Ascending aorta (tissue), 2 donors: ENCODE measurements at places on chromosomes 7 and 10.

DNA sequence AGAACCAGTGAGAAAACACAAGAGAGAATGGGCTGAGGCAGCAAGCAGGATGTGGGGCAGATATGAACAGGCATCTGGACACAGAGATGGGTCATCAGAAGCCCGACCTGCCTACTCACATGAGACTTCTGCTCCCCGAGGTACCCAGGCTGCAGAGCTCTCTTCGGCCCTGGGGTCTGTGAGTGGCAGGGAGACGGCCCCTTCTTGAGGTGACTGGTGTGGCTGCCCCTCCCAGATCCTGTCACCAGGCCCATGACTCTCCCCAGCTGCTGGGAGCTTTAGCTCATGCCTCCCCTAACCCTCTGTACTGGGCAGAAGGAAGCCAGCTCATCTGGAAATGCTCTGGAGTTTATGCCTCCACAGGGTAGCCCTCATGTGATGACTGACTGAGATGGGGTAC lies 157.6 kb upstream of the PCBD1 start:
- H3K27ac ChIP-seq: no peak overlapping the region
- H3K36me3 ChIP-seq: no peaks in the 10 kb centered on the region
- no peaks in the 10 kb centered on the region for H3K27me3 ChIP-seq
- no peak overlapping the region for H3K4me3 ChIP-seq
- no peak for DNase-seq
- H3K4me1 ChIP-seq: no peaks in the 10 kb centered on the region

DNA sequence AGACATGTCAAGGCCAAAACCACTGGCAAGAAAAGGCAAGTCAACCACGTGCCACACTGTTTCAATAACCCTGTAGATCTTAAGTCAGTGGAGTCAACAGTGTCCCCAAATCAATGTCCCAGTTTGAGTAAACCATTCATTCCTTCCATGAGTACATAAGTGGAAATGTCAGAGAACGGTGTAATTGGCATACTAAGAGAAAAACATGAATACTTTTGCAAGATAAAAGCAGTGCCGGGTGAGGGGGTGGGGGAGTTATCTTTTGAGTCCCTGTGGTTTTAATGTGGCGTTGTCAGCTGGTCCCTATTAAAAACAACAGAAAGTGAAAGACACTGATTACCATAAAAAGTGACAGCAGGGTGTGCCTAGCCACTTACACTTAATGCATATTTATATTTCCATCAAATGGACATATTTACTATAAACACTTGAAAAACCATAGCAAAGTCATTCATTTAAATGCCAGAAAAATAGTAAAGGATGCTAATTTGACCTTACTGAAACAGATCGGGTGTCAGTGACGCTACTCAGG lies 37.8 kb downstream of the RSU1 start:
- H3K36me3 ChIP-seq: peaks cover 3% of the 10 kb centered on the region
- H3K4me3 ChIP-seq: no peak overlapping the region

GRCh38 chr7:47830015-47830414 lies 118.3 kb downstream of the PKD1L1 start:
- no peak overlapping the region for H3K27ac ChIP-seq
- no peak overlapping the region for H3K4me3 ChIP-seq
- H3K27me3 ChIP-seq: no peaks in the 10 kb centered on the region
- DNase-seq: no peak
- H3K4me1 ChIP-seq: no peaks in the 10 kb centered on the region

DNA sequence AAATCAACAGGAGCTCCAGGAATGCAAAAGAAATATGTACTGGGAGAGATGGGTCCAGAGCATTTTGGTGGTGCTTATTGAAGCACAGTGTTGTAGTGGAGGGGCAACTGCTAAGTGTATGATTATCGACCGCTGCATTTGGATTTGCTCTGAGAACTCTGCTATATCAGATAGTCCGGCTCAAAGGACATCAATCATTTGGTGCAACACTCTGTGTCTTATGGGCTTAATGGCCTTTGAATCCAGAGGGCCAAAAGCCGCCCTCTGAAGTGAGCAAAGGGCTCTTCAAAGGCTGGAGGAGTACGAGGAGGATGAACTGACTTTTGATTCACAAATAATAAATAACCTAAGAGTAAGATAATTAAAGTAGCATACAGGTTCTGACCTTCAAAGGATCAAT lies 9.4 kb upstream of the IKZF1 start:
- H3K4me1 ChIP-seq: no peaks in the 10 kb centered on the region
- no peaks in the 10 kb centered on the region for H3K27me3 ChIP-seq
- no peak for DNase-seq
- H3K36me3 ChIP-seq: no peaks in the 10 kb centered on the region

DNA sequence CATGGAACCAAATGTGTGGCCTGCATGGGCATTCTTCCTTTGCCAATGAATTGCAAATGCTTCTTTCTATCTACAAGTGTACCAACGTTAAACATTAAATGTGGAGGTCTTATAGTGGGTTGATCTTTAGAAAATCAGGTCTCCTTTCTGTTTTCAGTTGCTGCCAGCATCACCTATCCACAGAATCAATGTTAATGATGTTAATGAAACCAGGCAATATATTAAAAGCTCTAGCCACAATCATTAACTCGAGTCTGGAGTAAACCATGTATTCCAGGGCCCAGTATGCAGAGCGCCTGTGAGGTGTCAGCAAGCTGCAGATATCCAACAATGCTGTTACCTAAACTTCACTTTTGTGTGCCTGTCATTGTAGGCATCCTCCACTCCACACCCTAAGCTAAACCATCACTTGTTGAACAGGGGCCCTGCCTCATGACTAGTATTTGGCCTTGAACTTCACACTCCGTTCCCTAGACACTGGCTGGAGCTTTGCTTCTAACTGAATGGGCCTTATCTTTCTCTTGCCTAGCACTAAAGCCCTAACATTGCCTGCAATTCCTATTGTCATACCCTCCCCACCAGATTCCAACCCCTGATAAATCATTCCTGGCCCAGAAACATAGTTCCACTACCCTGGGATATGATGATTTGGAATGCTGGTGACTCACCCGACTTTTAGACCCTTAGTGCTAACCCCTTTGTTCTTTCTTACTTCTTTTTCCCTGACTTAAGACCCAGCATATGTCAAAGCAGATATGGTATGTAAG lies 24.3 kb upstream of the ITGB8 start:
- no peaks in the 10 kb centered on the region for H3K27me3 ChIP-seq
- no peaks in the 10 kb centered on the region for H3K4me1 ChIP-seq
- DNase-seq: no peak
- no peak overlapping the region for H3K4me3 ChIP-seq

DNA sequence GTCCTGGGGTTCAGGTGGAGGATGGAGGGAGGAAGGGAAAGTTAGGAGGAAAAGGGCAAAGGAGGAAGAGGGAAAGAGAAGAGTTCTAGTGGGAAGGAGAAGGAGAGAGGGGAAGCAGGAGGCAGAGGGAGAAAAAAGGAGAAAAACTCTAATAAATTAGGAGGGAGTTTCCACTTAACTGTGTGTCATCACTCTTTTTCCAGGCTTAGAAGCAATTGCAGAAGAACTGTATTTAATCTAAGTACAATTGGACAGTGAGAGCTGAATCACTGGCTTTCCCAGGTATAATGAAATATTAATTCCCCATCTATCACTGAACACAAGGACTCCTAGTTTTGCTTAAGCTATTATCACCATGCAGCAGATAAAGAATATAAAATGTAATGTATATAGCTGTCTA lies 76.8 kb downstream of the CREB3L2 start:
- peaks cover 5% of the 10 kb centered on the region for H3K4me1 ChIP-seq
- no peak for DNase-seq
- peak overlapping the region; percentile 36 for H3K27ac ChIP-seq
- peaks cover 22% of the 10 kb centered on the region for H3K36me3 ChIP-seq

DNA sequence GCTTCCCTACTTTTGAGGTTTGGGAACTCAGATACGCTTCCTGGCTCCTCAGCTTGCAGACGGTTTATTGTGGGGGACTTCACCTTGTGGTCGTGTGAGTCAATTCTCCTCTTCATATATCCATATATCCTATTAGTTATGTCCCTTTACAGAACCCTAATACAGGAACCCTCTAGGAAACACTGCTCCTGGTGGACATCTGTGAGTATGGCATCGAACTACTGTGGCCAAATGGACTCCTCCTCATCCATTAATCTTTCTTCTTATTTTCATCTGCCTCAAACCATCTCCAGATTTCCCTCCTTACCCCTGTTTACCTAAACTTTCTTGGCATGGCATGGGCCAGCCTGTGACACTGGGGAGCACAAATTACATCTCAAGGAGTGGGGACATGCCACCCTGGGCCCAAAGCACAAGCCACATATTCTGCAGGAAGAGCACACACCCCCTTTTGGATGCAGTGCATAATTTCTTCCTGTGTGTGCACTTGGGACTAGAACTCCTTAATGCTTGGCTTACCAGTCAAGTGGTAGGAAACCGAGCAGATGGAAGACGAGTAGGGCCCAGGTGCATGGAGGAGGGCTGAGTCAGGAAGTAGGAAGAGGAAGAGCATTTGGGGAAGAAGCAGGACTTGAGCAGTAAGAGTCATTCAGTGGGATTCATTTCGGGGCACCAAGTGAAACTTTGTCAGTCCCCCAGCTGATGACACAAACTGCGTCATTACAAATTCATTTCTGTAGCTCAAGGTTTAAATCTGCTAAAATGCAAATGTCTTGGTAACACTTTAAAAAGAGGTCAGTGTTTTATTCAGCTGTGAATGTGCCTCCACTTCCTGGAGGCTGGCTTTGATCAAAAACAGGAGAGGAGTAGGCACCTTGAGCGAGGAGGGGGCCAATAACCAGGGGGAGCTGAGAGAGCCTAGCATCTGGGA lies 80.8 kb upstream of the PLXNA4 start:
- no peak overlapping the region for H3K4me3 ChIP-seq
- no peaks in the 10 kb centered on the region for H3K27me3 ChIP-seq
- no peaks in the 10 kb centered on the region for H3K36me3 ChIP-seq
- no peaks in the 10 kb centered on the region for H3K4me1 ChIP-seq
- DNase-seq: no peak

- H3K36me3 ChIP-seq: no peaks in the 10 kb centered on the region
- no peak overlapping the region for H3K4me3 ChIP-seq
- H3K27ac ChIP-seq: no peak overlapping the region
- H3K27me3 ChIP-seq: no peaks in the 10 kb centered on the region
- no peak for DNase-seq
- no peaks in the 10 kb centered on the region for H3K4me1 ChIP-seq
Measured at GRCh38 chr10:133019651-133020050, 68.1 kb upstream of the ADGRA1 start.

DNA sequence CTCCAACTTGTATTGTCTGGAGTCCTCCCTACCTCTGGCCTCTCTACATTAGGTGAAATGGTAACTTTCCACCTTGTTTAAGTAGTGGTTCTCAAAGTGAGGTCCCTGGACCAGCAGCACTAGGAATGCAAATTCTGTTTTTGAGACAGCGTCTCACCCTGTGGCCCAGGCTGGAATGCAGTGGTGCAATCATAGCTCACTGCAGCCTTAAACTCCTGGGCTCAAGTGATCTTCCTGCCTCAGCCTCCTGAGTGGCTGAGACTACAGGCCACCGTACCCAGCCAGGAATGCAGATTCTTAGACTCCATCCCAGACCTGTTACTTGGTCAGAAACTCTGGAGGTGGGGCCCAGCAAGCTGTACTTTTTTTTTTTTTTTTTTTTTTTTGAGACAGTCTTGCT lies 6.8 kb upstream of the TBL2 start:
- H3K36me3 ChIP-seq: no peaks in the 10 kb centered on the region
- H3K27ac ChIP-seq: no peak overlapping the region
- no peaks in the 10 kb centered on the region for H3K27me3 ChIP-seq

DNA sequence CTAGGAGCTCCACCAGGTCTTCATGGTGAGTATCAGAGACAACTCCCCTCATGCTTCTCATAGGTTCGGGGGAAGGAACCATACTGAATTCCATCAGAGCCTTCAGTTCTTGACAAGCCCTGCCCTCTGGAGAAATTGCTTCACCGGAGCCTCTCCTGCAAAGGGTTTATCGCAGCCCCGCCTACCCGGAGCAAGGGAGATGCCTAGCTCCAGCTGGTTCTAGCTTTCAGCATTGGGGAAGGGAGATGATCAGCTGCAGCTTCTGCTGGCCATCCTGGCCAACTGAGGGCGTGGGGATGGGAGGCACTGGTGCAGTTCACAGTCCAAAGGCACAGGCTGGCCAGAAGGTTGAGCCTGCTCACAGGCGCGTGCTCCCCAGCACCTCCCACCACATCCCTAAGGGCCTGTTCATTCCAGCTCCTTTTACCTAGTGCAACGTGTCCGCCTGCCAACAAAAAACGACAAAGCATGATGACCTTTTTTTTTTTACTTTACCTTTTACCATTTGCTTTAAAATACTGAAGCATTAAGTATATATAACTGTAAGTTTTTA lies 31.2 kb downstream of the LANCL2 start:
- no peak overlapping the region for H3K4me3 ChIP-seq
- no peak overlapping the region for H3K27ac ChIP-seq
- no peak for DNase-seq
- peaks cover 11% of the 10 kb centered on the region for H3K36me3 ChIP-seq
- H3K4me1 ChIP-seq: no peaks in the 10 kb centered on the region
- no peaks in the 10 kb centered on the region for H3K27me3 ChIP-seq

- H3K36me3 ChIP-seq: no peaks in the 10 kb centered on the region
- H3K4me1 ChIP-seq: no peaks in the 10 kb centered on the region
- H3K27me3 ChIP-seq: no peaks in the 10 kb centered on the region
- no peak overlapping the region for H3K27ac ChIP-seq
- H3K4me3 ChIP-seq: no peak overlapping the region
- no peak for DNase-seq
Measured at GRCh38 chr7:105452085-105452484, 63.4 kb upstream of the SRPK2 start.

GRCh38 chr7:129144834-129145668 lies 544 bp downstream of the TSPAN33 start:
- H3K4me3 ChIP-seq: peak overlapping the region; percentile 64
- H3K27me3 ChIP-seq: no peaks in the 10 kb centered on the region
- H3K36me3 ChIP-seq: no peaks in the 10 kb centered on the region
- H3K27ac ChIP-seq: no peak overlapping the region

- DNase-seq: no peak
- no peaks in the 10 kb centered on the region for H3K27me3 ChIP-seq
- peaks cover 11% of the 10 kb centered on the region for H3K36me3 ChIP-seq
Measured at GRCh38 chr10:69101451-69102095, 13.7 kb downstream of the SRGN start.
